KG1 (cell line): ENCODE measurements at places on chromosomes 6 and 20.
A peak's percentile ranks its signal among the peaks of the same experiment; 100 is the strongest.

DNA sequence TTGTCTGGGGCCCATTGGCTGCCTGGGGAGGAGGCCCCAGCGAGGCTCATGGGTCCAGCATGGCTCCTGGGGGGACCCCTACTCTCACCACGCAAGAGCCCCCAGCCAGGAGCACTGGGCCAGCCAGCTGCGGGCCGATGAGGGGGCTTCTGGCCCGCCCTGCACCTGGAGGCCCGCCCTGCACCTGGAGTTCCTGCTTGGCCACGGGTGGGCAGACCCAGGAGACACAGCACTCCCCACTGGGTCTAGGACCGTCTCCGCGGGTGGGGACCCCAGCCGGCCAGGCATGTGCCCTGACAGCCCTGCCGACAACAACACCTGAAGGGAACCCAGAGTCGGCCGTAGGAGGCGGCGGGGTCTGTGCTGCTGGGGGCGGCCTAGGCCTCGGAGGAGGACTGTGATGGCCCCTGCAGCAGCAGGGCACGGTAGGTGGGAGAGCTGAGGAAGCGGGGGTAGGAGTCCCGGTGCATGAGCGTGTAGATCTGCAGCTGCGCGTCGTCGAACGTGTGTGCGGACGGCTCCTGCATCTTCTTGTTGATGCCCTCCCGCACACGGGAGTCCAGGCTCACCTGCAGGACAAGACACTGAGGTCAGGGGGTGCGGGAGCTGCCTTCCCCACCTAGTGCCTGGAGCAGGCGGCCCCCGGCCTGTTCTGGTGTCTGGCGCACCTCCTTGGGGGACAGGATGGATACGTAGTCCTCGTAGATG is 5.7 kb downstream of the RGS19 start:
- DNase-seq, result no peak

DNA sequence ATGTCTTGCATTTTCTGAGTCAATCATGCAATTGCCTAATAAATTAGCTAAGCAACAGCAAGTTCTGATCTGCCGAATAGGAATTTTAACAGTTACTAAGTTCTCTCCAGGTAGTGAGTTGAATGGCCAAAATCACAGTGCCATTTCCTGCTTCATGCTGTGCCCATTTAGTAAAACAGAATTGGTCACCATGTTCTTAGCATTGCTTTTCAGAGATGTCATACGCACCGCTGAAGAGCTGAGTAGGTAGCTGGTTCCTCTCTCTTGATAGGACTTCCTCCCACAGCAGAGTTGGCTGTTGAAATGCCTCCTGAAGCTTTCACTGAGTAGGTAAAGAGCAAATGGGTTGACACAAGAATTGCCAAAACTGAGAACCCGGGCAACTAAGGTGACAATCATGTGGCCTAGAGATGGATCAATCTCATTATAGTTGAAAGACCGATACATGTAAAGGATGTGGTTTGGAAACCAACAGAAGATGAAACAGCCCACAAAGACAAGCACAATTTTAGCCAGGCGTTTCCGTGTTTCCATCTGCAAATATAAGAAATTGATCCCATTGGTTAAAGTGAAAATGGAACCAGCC is 57.1 kb upstream of the GJE1 start:
- DNase-seq, result no peak

GRCh38 chr6:143059663-143060353 is 881 bp upstream of the AIG1 start:
- peak; percentile 79 for DNase-seq

GRCh38 chr20:1214838-1215261 is 11.0 kb upstream of the RAD21L1 start:
- no peak for DNase-seq
